ENCODE measurements at places on chromosomes 6 and 20.
A peak's percentile ranks its signal among the peaks of the same experiment; 100 is the strongest.

GRCh38 chr6:117168296-117169063 is 96.9 kb upstream of the VGLL2 start:
- DNase-seq = no peak

DNA sequence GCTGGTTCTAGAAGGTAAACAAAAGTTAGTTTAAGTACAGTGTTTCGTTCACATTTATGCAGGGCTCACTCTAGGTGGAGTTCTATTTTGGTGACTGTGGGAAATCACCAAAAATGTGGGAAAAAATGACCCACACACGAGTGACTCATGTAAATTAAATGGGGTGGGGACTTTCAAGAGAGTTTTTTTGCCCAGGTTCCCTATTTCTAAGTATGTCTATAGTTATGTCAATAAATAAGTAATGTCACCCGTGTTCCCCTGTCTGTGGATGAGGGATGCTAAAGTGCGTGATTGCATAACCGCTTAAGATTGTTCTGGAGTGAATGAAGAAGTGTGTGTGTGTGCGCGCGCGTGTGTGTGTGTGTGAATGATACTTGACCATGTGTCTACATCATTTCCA is 69.1 kb downstream of the MYB start:
- DNase-seq = no peak

GRCh38 chr6:19781269-19781668 is 55.9 kb upstream of the ID4 start:
- DNase-seq = no peak

GRCh38 chr6:69584913-69585729 is 211.7 kb downstream of the LMBRD1 start:
- DNase-seq = no peak

GRCh38 chr20:40895182-40895581 is 133.4 kb upstream of the TOP1 start:
- no peak for DNase-seq

DNA sequence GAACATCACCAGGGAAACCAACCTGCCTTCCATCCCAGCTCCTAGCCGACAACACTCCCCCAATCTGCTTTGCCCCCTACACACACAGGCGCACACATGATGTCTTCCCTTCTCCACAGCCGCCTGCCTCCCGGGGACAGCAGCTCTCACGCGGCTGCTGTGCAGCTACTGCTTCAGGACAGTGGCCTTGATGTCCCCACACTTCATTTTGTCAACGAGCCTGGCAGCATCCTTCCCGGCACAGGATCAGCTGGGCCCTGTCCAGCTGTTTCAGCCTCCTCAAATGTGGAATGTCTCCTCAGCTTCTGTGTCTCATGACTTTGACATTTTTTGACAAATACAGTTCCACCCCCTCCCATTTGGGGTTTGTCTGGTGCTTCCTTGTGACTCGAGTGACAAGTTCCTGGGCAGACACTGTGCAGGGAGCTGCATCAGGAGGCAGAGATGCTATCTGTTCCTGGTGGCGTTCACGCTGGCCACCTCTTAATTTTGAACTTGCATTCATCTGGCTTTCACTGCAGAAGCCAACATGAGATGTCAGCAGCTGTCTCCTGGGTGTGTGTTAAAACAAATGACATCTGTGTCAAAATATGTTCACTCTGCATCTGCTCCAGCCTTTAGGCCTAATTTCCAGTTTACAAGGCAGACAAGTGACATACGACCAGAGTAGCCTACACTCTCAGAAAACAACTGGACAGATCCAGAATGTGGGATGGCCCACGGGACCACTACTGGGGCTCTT is 57.2 kb downstream of the GINS1 start:
- no peak for DNase-seq

GRCh38 chr6:134229520-134229919 is 88.4 kb downstream of the SGK1 start:
- DNase-seq = no peak

DNA sequence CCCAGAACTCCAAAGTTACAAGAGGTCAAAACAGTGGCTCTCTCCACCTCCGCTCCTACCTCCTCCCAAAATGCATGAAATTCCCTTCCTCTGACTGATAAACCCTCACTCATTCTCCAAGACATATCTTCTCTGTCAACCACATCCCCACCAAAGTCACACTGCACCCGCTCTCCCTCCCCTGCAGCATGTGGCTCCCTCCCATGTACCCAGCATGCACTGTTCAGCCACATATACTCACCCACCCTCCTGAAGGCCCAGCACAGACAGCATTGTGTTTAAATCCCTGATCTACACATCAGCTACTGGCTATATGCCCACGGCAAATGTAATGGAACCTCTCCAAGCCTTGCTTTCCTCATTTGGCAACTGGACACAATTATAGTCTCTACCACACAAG is 5.5 kb upstream of the POU5F1 start:
- DNase-seq = no peak

DNA sequence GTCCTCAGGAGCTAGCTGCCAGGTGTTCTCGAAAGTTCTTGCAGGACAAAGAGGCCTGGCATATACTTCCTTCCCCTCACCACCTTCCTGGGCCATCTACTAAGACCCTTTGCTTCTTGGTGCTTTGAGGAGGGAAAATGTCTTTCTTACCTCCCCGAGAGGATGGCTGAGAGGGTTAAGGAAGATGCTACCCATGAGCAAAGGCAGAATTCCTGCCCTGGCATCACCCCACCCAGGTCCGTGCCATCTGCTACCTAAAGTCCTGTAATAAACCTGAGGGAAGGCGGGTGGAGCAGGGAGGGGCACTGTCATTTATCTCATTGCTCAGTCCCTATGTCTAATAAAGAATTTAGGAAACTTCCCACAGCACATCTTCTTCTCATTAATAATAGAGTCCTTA is 16.2 kb downstream of the GFOD1 start:
- DNase-seq = no peak

- no peak for DNase-seq
Measured at GRCh38 chr20:19275630-19276071, 63.2 kb downstream of the SLC24A3 start.

DNA sequence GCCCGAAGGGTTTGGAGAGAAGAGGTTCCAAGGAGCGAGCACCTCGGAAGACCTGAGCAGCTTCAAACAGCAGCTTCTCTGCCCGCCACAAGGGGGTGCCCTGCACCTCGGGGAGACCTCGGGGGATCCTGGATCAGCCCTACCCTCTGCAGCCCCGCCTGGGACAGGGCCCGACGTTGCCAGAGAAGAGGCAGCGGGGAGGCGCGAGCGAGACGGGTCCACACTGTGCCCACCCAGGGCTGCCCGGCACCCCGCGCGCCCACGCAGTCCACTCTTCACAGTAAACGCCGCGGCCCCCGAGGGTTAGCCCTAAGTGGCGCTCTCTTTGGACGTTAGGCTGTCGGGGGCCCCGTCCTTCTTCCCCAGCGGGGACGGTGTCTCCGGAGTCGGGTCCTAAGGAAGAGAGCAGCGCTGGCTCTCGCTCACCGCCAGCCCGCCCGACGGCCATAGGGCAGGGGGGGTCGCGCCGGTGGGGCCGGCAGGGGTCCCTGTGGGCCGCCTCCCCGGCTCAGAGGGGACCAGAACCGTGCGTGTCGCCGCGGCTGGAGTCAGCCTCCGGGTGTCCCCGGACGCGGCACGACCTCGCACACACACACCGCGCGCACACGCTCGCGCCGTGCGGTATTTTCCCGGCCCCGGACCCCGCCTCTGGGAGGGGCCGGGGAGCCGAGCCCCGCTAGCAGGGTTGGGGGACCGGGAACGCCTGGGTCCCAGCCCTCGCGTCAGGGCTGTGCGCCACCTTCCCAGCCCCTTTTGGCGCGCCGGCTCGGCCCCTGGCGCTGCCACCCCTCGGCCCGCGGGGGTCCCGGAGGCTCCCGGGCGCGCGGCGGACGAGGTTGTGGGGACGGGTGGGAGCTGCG is 929 bp downstream of the CDH22 start:
- DNase-seq = peak; percentile 62

GRCh38 chr6:118685823-118686449 is 34.5 kb upstream of the CEP85L start:
- DNase-seq = no peak

DNA sequence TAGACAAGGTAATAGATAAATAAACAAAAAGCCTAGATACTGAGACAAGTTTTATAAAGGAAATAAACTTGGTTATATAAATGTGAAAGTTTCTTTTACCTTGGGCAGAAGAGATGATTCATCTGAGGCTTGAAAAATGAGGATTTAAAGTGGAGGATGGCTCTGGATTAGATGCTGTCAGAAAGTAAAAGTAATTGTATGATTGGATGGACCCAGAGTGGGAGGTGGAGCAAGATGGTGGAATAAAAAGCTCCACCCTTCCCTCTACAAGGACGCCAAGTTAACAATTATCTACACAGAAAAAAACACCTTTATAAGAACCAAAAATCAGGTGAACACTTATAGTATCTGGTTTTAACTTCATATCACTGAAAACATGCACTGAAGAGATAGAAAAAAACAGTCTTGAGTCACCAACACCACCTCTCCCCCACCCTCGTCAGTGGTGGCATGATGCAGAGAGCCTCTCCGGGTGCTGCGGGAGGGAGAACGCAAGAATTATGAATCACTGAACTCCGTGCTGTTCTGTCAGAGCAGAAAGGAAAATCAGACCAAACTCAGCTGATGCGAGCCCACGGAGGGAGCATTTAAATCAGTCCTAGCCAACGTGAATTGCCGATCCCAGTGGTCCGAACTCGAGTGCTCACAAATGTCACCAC is 84.7 kb upstream of the GJE1 start:
- DNase-seq = no peak

DNA sequence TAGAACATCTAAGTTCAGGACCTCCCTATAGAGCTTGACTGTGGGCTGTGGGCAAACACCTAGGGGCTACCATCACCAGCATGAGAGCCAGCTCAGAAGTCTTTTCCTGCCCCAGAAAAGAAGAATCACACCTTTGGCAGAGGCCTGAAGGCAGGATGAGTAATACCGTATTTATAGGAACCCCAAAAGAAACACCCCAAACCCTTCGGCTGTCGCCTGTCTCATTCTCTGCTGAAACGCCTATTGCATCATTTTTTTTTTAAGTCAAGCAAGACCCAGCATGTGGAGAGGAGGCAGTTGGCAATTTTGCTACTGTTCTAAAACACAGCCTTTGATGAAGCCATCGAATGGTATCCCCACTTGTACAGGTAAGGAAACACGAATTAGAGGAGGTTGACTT is 436.4 kb downstream of the TFAP2A start:
- no peak for DNase-seq

- DNase-seq = no peak
Measured at GRCh38 chr20:1171461-1172093, 13.2 kb downstream of the TMEM74B start.

GRCh38 chr20:62405981-62406513 is 1.0 kb downstream of the CABLES2 start:
- no peak for DNase-seq

DNA sequence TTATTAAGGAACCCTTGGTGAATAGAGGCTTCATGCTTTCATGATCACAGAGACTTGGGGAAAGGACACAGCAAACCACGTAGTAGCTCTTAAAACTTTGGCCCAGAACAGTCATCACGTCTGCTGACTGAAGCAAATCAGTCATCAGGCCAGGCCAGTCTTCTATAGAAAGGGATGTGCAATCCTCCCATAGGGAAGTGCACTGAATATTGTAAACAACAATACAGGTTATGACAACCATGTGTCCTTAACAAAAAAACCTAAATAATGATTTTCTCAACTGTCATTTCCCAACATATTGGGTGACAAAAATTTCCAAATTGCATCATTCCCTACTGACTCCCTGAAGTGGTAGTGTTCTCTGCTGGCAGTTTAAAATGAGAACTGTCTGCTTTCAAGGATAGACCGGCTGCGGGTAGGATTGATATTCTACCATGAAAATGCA is 388.2 kb upstream of the CITED2 start:
- no peak for DNase-seq
